GM13976 (cell line): ENCODE measurements at places on chromosomes 7 and 10.

GRCh38 chr7:158362912-158363905 lies 224.4 kb downstream of the PTPRN2 start:
- no peak for DNase-seq

DNA sequence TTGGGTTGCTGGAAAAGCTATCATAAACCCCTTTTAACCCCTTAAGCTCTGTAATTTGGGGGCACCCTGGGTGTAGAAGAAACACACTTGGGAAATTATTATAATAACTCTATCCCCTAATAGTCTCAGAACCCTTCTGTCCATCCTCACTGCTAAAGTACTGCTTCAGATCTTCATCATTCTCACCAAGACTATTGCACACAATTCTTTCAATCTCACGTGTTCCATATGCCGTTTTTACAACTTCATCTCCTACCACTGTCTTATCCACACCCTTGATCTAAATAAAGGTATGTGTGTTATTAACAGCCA lies 15.8 kb downstream of the ANKRD22 start:
- no peak for DNase-seq

- no peak for DNase-seq
Measured at GRCh38 chr10:9229702-9230244, 1175.3 kb downstream of the GATA3 start.

GRCh38 chr10:27138277-27138676 lies 15.9 kb downstream of the YME1L1 start:
- no peak for DNase-seq

- DNase-seq = no peak
Measured at GRCh38 chr7:105046414-105046813, 32.4 kb downstream of the KMT2E start.

GRCh38 chr7:123004931-123005330 lies 9.4 kb upstream of the TAS2R16 start:
- DNase-seq = no peak

- DNase-seq = no peak
Measured at GRCh38 chr10:5450605-5451384, 38.4 kb downstream of the NET1 start.

DNA sequence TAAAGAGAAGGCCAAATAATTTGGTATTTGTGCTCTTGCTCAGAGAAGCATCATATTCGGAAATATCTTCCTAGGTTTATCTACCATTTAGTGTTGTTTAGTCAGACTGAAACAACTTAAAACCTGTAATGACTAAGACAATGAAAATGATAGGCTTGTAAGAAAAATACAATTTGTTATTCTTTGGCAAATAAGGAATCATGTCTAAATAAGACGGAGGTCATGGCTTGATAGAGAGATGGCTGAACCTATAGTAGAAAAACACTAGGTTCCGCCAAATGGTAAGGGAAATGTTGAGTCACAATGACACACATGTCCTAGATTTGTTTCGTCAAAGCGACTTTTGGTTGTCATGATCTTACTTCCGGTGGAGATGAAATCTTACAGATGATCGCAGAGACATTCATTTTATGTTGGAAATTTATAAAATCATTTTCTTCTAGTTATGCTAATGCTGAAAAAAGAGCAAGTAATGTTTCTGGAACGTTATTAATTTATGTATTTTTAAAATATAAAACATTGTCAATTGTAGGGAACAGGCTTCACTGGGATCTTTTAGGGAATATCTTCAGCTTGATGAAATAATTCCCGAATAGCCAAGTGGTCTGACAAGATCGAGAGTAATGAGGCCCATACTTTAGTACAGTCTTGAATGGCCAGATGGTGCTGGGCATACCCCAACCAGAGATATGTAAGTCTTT lies 1.0 kb downstream of the SRGN start:
- DNase-seq = peak; percentile 48

DNA sequence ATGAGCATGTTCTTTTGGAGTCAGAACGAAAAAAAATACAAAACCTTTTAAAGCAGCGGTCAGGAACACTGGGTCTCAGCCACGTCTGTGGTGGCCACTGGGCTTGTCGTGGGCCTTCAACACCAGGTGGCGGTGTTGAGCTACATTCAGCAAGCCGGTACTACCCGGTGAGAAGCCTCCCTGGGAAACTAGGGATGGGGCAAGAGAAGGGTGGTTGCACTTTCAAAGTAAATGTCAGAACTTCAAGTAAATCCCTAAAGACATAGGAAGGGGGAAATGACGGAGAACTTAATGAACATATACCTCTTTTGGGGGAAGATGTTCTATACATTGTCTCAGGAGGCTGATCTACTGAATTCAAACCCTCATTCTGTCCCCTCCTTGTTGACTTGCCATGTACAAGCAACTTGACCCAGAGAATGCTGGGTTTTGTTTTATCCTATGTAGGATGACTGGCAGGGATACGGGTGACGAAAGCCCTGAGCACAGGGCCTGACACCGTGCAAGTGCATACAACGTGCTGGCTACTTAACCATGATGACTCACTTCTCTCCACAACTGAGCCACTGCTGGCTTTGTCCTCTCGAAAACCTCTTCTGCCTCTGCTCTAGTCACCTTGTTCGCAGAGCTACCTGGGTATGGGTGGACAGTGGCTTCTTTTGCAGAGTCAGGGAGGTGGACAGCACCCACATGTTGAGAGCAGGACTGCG lies 49.0 kb upstream of the BAMBI start:
- DNase-seq = peak; percentile 73

DNA sequence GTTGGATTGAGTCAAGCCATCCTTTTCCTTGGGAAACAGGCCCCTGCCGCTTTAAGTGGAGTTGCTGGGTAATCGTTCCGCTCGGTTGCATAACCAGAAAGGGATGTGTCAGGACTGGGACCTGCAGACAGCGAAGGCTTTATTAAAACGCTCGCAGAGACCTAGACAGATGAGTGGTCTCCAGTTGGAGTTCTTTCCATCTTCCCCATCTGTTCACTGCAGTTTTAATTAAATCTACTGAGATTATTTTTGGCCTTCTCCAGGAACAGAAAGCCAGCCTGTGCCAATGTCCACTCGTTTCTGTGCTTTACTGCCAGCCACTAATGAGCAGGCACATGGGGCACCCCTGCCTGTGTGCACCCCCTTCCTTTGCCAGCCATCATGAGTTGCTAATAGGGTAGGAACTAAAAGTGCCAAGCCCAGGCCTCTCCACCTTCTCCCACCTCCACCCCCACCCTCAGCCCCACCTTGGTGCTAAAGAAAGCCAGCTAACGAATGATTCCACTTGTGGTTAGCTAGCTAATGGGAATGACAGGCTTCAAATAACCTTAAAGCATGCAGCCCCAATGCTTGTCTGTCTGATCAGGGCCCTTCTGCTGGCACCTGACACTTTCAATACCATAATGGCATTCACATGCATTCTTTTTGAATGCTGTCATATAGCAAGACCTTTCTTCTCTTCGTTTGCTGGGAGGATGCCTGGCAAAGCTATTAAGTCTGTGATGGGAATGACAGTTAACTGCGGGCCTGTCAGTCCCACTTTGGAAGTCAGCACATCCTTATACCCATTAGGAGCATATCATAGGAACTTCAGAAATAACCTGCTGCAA lies 556.8 kb upstream of the GALNT17 start:
- DNase-seq = no peak

GRCh38 chr7:35519971-35520809 lies 174.7 kb downstream of the HERPUD2 start:
- DNase-seq = peak; percentile 72

DNA sequence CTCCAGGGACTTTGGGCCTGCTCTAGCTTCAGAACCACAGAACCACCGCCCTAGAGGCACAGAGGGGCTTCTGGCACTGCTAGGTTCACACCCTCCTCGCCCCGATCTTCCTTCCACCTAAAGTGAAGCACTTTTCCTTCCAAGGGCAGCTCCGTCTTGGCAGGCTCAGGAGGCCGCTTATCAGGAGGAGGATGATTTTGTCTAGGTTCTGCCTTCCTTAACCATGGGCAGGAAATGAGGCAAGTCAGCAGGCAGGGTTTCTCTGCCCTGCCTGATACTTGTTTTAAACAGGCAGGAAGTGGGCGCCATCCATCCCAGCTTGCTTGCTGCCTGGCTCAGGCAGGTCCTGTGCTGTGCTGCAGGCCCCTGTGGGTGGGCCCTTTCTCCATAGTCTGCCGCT lies 8.3 kb upstream of the ATP6V0E2 start:
- no peak for DNase-seq

- DNase-seq = no peak
Measured at GRCh38 chr7:145009876-145010275, 174.0 kb upstream of the TPK1 start.

DNA sequence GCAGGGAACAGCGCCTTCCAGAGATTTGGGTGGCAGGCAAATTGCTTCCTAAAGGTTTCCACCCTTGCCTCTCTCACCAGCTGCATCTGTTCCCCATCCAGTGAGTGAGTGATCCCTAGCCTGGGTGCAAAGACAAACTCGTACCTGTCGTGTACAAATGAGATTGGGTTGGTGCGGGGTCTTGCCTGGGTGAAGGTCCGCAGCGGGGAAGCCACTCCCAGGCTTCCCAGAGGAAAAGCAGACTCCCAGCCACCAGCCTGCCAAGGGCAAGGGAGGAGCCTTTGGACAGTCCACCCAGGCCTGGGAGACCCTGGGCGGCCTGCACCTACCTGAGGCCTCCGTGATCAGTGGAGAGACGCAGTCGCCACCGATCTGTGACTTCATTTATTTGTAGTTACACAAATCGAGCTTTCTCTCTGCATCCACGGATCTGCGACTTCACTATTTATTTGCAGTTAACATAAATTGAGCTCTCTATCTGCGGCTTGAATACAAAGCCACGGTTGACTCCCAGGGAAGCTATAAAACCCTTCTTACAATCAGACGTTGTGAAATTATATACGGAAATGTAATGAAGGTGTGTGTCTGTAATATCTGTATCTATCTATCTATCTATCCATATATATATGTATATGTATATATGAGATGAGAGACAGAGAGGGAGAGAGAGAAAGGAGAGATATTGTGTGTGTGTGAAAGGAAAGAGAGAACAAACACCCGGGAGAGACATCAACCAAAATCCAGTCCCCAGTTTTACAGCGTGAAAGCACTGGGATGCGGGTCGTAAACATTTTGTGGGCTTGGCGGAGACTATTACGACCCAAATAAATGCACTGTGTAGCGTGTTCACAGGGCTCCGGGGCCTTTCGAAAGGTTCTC lies 3.0 kb upstream of the HOXA7 start:
- no peak for DNase-seq

- no peak for DNase-seq
Measured at GRCh38 chr10:97611473-97611872, 21.8 kb downstream of the MORN4 start.

DNA sequence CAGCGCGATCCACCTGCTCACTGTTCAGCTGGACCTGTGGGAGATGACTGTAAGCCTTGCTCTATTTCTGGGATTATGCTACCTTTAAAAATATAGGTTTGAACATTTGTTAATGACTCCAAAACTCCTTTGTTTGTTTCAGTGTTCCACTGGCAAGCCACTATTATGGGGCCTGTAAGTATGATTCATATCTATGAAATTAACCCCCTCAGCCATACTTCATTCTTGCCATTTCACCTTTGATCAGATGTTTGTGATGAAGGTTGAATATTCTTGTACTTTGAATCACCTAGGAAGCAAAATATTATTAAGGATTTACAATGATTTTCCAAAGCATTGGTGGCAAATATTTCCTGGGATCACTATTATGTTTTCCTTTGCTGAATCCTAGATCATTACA lies 23.9 kb upstream of the TFAM start:
- DNase-seq = no peak

- no peak for DNase-seq
Measured at GRCh38 chr10:24893127-24893526, 59.3 kb downstream of the PRTFDC1 start.

- DNase-seq = peak; percentile 78
Measured at GRCh38 chr7:99365318-99366141, 9.0 kb upstream of the ARPC1B start.

DNA sequence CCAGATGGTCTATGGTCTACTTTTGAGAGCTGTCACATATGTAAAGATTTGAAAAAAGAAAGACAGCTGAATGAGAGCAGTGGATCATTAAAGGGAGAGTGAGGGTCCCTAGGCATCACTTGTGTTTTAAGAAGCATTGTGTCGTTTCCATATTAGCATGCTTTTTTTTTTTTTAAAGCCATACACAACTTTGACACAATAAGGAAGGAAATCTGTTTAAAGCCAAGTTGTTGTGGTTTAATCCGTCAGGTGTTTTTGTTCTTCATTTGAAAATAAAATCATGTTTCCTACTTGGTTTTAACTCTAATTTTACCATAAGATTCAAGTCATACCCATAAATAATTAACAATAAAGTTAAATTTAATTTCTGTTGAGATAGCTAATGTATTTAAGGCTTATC lies 53.5 kb downstream of the MDFIC start:
- DNase-seq = no peak

GRCh38 chr7:107332488-107333269 lies 137.2 kb upstream of the GPR22 start:
- peak; percentile 32 for DNase-seq

GRCh38 chr10:14481752-14482151 lies 151.0 kb upstream of the FRMD4A start:
- no peak for DNase-seq

DNA sequence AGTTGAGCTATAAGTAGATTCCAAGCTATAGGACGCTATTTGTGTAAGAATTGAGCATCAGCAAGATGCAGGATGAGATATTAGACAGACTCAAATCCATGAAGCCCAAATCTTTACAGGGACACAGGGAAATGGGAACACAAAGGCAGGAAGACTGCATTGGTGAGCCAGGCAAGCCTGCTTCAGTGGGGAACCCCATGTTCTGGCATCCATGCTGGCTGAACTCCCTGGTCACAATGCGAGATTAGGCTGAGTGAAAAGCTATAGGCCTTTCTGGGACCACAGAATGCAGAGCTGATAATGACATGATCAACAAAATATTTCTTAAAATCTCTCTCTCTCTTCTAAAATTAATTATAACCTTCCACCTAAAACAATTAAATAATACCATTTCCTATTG lies 170.5 kb downstream of the CDC14C start:
- no peak for DNase-seq

DNA sequence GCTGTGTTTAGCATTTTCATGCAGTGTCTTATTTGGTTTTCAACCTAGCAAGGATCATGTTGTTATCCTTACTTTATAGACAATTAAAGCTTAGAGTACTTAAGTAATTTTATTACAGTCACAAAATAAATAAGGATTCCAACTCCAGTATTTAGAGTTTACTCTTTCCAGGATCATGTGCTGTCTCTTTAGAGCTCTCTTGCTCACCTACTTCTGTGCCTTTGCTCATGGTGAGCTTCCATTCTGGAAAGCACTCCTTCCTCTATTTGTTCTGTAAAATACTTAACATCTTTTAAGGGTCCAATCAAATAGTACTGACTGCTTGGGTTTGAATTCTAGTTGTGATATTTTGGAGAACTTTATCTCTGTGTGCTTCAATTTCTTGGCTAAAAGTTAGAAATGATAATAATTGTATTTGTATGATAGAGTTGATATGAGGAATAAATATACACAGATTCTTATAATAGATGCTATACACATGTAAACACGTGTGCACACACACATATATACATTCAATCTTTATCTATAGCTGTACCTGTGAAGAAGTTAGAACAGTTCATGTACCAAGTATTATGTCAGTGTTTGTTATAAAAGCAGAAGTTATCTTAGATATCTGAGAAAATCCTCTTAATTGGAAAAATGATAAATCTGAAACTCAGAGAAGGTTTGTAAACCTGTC lies 18.2 kb upstream of the CALCR start:
- DNase-seq = no peak

- DNase-seq = no peak
Measured at GRCh38 chr7:68783684-68784083, 814.6 kb upstream of the AUTS2 start.
